ENCODE measurements at places on chromosomes 1 and 21. TPM values are rescaled to one million over a fixed set of nuclear protein-coding genes. Genes with fewer than 3 reads are reported as not detected.

- no peak for DNase-seq
These were observed 65.7 kb downstream of the MAP3K21 start for GRCh38 chr1:233393084-233393840.

DNA sequence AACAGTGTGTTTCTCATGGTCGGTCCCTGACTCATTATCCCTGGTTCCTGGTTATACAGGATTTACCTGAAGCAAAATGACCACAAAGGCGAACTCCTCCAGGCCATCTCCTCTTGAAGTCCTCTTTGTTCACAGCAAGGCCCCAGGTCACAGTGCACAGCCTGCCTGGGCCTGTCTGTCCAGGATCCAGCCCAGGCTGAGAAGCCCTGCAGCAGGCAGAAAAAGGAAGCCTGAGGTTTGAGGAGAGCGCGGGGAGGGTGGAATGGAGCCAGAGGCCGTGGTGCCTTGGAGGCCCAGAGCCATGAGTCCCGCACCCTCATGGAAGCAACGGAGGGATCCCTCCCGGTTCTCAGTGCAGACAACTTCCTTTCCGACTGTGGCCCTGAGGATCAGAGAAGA is 136.8 kb upstream of the IRF2BP2 start:
- DNase-seq = no peak

Gene DTL
- 22.0 TPM for polyA plus RNA-seq

DNA sequence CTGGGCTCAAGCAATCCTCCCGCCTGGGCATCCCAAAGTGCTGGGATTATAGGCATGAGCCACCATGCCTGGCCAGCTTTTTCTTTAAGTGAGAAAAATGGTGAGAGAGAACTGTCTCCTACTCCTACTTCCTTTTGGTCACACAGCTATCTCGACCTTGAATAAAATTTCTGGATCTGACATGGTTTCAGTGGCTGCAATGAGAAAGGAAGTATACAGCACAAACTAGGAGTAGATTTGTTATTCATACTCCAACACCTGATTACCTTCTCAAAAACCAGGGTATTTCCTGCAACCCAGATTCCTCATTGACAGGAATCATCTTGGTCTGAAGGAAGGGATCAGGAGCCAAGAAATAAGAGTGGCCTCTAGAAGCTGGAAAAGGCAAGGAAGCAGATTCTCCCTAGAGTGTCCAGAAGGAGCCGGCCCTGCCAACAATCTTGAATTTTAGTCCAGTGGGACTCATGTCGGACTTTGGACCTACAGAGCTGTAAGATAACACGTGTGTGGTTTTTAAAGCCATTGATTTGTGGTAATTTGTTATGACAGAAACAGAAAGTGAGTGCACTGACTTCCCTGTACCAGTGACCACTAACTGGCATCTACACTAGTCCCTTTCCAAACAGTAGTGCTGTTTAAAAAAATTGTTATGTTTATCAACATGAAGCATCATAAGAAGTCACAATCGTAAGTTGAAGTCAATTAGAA is 516.6 kb downstream of the SMYD3 start:
- DNase-seq = no peak

DNA sequence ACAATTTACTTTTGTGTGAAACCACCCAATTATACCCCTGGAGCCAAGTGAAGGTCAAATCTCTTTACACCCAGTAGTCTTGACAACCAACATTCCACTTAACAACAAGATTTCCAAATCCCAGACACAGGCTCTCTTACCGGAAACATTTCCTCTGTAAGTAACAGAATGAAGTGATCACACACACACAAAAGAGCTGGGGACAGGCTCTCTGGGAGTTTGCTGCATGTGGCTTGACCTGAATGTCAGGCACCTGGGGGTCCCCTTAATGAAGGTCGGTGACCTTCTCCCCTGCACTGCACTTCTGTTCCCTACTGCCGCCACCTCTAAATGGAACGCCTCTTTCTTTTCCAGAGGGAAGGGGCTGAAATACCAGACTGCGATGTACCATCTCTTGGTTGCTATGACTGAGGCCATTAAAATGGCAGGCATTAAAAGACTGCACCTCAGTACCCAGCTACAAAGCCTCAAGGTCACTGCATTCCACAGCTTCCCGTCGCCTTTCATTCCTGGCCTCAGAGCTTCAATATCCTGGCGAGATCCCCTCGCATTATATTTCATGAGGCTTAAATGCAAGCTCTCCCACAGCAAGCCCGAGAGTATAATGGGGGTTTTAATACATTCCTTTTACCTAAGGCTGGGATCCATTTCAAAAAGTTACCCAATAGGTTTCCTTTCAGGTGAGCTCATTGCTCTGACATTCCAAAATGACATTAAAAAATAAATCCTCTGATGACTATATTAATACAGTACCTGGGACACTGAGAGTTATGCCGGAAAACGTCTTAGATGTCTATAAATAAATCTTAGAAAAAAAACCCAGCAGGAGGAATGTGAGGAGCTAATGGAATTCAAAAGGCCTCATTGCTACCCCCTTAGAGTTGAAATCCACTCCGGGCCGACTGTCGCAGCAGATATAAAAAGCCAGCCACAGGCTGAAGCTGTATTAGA is 90.9 kb upstream of the DIRAS3 start:
- DNase-seq = no peak

Gene IL12RB2
- polyA plus RNA-seq = not detected

DNA sequence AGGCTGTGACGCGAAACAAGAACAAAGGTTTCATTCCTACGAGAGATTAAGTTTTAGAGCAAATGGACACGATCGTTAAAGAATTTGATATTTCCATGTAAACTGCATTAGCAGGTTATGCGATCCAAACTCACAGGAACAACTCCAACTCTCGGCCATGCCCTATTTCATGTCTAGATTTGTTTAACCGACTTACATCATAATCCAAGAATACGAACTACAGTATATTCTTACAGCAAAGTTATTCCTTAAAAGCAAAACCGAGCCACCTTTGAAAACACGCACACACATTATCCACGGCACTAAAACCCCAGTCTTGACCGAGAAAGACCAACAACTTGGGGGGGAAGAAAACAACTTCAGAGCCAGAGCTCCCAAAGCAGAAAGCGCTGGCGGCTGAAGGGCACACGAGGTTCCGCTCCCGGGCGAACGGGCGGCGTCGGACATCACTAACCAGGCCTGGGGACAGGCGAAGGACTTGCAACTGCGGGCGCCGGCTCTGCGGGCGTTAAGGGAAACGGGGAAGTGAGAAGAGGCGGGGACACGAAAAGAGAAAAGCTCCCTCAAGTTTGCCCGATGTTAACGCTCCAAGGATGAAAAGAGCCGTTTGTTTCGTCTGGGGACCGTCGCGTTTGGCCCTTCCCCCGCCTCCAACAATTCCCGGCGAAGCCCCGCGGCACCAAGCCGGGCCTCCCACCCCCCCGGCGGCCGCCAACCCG is 690 bp downstream of the B3GALNT2 start:
- DNase-seq = peak; percentile 36

DNA sequence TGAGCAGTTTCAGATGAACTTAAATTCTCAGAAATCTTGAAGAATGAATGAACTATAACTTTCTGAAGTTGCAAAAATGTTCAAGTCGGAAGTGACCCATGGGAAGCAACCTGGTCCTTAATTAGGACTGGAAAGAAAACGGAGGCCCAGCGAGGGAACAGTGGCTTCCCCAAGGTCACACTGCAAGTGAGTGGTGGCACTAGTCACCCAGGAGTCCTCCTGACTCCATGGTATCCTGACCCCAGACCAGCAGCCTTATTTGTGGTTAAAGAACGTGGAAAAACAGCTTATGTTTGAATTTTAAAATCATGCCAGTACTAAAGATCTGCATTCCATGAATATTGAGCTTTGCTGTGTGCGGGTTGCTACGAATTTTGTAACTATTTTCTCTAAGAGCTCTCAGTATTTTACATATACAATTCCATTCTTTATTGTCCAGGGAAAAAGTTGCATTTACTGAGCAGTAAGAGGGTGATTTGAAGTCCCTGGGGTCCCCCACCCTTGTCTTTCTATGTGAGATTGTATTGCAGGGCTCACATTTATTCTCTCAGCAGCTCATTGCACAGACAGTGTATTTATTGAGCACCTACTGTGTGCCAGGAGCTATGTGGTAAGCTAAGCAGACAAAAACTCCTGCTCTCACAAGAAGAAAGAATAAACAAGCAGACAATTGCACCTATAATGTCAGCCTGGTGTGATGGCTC is 61.6 kb upstream of the ATP5PO start:
- DNase-seq = no peak

GRCh38 chr1:17274186-17275170 is 25.6 kb downstream of the PADI3 start:
- DNase-seq = peak; percentile 69

DNA sequence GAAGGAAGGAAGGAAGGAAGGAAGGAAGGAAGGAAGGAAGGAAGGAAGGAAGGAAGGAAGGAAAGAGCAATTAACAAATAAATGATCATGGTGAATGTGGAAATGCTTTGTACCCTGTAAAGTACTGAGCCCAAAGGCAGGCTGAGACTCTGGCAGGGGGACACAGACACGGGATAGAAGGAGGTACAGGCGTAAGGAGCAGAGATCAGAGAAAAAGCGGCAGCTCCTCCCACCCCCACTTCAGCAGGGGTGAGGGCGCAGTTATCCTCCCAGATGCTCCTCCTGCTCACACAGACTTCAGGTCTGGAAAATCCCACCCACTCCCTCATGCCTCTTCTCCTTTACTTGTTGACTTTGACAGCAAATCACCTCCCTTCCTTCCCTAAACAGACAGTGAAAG is 464.5 kb downstream of the MATN1 start:
- DNase-seq = no peak

Gene TEDDM1
- polyA plus RNA-seq = not detected

All from A549 (cell line).